HS-5 (cell line): ENCODE measurements at places on chromosomes 6 and 20.

DNA sequence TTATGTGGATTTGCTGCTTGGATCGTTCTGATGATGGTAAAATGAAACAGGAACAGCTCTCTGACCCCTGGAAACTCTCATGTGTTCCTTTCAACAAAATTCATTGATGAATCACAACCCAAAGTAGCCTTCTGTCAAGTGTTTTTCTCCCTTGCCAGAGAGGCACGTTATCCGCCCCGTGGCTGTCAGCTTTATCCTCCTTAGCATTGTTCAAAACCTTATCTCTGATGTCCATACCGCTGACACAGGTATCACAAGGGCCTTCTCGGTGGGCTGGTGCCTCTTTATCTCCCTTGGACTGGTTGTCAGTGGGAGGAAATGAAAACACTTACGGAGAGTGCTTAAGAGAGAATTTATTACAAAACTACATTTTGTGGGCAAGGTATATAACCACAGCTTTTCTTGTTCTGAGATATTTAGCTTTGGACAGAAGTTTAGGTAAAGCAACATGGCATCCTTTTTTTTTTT lies 84.9 kb downstream of the TIAM2 start:
- DNase-seq: no peak

DNA sequence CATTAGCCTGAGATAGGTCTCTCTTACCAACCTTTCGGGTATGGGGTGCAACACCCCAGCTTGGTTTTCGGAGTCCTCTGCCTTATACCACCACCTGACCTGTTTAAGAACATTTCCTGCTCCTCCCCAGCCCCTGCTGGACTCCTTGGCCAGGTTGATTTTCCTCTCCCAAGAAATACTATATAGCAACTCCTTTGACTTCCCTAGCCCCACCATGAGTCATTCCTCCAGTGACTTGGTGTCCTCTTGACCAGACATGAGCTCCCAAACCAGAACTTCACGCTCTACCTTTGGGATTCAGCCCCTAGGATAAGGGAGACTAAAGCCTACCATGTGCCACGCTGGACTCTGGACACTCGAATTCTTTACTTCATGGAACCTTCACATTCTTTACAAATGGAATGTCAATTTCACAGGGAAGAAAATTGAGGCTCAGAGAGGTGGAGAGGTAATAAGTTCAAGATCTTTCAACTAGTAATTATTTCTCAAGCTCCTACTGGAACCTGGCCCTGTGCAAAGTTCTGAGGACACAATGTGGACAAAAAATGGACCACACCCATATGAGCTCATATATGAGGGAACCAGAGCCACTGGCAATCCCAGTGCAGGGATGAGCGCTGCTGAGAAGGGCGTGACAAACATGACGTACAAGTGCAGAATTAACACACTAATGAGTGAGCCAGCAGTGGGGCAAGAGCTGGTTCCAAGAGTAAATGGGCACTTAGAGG lies 48.2 kb downstream of the SIRPA start:
- no peak for DNase-seq

- no peak for DNase-seq
Observed at GRCh38 chr6:111254004-111254778, 166.9 kb downstream of the SLC16A10 start.

DNA sequence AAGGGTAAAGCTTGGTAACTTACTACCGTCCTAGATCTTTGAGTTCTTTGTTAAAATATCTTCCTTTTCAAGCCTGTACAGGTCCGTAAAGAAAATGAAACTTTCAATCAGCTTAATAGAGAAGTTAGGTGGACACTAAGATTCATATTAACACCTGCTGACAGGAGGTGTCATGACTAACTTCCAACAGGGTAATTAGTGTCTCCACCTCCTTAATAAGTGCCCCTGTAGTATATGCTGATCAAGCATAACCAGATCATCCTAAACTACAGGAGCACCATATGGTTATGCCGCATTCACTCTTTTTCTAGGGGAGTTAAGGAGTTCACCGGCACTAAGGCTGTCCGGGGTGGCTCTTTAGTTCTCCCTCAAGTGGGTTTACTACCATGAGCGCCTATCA lies 23.9 kb upstream of the RALGAPA2 start:
- DNase-seq: no peak

DNA sequence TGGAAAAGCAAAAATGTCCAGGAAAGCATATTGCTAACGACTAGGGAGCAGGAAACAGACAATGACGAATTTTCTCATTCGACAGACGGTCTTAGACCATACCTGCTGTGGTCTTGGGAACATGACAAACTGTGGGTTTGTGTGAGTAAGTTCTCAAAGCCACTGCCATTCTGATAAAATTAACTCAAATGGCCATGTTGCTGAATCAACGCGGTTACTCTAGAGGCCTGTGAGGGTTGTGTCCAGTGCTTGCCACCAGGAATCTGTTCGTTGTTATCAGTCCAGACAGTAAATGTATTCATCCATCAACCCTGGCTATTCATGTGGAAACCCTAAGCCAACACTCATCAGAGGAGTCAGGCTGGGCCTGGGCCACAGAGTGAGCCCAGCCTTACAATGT lies 124.3 kb downstream of the MYLK4 start:
- no peak for DNase-seq

GRCh38 chr20:50320901-50321796 lies 130.5 kb downstream of the CEBPB start:
- peak; percentile 97 for DNase-seq

DNA sequence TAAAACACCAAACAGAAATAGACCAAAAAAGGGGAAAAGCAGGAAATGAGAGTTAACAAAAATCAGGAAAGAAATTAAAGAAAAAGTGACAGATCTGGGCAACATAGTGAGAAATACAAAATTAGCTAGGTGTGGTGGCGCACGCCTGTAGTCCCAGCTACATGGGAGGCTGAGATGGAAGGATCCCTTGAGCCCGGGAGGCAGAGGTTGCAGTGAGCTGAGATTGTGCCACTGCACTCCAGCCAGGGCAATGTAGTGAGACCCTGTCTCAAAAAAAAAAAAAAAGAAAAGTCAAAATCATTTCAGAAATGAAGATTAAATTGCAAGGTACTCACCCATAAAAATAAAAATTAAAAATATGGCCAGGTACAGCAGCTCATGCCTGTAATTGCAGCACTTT lies 13.0 kb upstream of the GRM4 start:
- no peak for DNase-seq

DNA sequence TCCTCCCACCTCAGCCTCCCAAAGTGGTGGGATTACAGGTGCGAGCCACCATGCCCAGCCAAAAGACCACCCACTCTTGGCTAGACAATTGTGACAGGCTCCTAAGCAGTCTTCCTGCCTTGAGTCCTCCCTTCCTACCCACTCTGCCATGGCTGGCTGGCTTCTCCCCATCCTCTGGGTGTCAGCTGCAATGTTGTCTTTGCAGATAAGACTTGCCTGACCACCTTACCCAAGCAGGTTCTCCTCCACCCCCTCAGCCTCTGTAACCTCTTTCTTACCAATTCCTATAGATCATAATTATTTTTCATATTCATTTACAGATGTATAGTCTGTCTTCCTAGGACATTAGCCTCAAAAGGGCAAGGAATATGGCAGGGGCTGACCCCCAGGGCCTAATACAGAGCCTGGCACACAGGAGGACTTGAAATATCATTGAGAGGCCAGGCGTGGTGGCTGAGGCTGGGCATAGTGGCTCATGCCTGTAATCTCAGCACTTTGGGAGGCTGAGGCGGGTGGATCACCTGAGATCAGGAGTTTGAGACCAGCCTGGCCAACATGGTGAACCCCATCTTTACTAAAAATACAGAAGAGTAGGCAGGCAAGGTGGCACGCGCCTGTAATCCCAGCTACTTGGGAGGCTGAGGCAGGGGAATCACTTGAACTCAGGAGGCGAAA lies 28.7 kb upstream of the SPAG4 start:
- DNase-seq: no peak

GRCh38 chr20:1934721-1935573 lies 39.7 kb downstream of the SIRPA start:
- DNase-seq: peak; percentile 59

DNA sequence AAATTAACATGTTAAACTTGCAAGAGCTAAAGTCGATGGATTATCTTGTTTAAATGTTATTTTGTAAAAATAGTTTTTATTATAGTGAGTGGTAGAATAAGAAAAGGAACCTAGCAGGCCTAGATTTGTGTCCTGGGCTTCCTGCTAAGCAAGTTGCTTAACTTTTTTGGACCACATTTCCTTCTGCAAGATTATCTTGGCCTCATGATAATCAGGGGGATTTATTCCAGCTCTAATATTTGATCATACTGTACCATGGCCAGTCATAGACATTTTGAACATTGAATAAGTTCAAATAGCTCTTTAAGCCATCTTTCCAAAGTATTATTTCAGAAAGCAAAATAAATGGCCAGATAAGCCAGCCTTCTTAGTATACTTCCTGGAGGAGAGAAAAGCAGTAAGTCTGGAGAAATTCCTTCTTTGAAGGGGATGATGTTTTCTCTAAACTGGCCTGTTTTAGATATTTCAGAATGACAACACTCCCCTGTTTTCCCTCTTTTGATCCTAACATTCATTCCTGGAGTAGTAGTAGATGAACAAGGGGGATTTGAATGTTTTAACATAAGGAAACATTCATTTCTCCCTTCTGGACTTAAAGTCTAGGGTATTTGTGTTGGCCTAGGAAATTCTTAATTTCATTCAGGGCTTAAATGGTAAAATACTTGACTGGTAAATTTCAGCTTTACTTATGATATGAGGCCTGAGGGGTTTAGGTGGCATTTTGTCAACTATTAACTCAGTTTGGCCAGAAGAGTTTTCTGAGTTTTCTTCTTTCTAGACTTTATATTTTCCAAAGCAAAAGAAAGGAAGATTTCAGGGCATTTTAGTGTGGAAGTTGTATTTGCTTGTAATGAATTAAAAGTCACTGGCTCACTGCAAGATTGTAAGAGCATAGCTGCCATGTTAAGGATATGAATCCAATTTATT lies 108.8 kb upstream of the SCGN start:
- DNase-seq: no peak

- DNase-seq: no peak
Observed at GRCh38 chr6:111573892-111574797, 31.5 kb downstream of the TRAF3IP2 start.

- peak; percentile 93 for DNase-seq
Observed at GRCh38 chr6:10441004-10441654, 26.3 kb upstream of the TFAP2A start.

DNA sequence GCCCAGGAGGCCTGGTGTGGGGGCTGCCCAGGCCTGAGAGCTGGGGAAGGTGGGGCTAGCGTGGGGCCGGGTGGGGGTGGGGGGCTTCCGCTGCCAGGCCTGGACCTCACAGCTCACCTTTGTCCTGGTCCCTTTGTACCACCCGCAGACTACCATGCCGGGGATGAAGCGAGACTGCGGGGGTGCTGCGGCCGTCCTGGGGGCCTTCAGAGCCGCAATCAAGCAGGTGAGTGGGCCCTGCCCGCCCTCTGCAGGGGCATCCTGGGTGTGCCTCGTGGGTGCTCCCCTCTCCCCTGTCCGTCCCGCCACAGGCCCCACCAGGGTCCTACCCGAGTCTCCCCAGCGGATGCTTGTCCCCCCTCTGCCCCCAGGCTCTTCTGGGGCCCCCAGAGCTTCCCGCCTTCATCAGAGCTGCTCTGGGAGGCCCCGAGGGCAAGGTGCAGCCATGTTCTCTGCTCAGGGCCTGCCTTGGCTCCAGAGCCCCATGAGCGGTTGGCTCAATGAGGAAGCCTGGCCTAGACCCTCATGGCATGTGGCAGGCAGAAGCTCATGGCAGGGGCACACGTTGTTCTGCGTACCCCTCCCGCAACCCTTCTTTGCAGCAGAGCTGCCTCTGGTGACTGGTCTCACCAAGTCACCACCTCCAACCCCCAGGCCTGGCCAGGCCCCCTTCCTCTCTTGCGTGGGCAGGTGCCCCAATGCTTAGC lies 14.5 kb downstream of the NPEPL1 start:
- DNase-seq: no peak

- no peak for DNase-seq
Observed at GRCh38 chr6:167920165-167920564, 77.3 kb upstream of the KIF25 start.

GRCh38 chr6:551405-551804 lies 105.5 kb downstream of the HUS1B start:
- DNase-seq: no peak

DNA sequence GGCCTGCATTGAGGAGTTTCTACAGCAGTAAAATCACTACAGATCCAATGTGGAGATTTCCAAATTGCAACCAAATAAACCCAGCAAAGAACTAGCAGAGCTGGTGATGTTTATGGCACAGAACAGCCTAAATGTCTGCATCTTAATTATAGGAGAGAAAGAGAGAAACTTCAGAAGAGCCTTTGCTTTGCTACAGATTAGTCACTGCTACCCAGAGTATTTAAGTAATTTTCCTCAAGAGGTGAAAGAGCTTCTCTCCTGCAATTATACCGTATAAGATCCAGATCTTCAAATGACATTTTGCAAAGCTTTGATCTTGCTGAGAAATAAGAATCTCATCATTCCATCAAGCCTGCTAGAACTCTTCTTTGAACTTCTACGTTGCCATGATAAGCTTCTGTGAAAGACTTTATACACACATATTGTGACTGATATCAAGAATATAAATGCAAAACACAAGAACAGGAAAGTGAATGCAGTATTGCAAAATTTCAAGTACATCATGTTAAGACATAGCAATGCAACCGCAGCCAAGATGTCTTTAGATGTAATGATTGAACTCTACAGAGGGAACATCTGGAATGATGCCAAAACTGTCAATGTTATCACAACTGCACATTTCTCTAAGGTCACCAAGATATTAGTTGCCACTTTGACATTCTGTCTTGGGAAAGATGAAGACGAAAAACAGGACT lies 48.0 kb downstream of the MKKS start:
- DNase-seq: no peak

- no peak for DNase-seq
Observed at GRCh38 chr6:83113258-83113657, 45.8 kb downstream of the DOP1A start.

DNA sequence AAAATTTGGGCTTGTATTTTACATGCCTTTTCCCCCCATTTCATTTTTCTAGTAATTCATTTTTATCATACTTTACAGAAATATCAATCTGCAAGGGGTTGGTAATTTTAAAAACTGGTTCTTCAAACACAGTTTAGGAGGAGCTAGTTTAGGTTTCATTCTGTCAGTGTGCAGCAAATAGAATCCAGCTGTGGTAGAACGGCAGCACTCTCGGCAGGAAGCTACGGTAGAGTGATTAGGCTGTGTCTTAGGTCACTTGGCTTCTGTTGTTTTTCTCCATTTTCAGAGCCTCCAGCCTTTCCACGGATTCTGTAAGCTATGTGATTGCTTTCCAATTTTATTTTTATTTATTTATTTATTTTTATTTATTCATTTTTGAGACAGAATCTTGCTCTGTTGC lies 32.7 kb downstream of the TLDC2 start:
- no peak for DNase-seq

DNA sequence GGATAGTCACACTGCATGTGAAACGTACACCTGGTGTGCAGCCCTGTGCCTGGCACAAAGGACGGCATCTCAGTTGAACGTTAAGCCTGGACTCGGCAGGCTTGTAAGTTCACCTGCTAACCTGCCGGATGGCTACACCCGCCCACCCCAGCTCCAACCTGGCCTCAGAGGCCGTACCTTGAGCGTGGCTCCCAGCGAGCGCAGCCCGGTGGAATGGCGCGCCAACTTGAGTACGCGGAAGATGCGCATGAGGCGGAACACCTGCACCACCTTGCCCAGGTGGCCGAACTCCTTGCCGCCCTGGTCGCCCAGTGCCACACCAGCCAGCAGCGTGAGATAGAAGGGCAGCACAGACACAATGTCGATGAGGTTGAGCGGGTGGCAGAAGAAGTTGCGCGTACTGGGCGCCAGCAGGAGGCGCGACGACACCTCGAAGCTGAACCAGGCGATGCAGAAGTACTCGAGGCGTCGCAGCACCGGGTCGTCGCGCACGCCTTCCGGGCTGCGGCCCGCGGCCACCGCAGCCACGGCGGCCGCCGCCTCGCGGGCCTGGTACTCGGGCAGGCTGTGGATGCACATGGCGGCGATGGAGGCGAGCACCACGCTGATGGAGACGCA lies 3.3 kb downstream of the KCNS1 start:
- DNase-seq: no peak
